Caco-2 (cell line): ENCODE measurements at places on chromosomes 6 and 20.

GRCh38 chr6:40928307-40928706 lies 110.7 kb downstream of the UNC5CL start:
- DNase-seq, result no peak

GRCh38 chr6:2817903-2818443 lies 23.7 kb downstream of the SERPINB1 start:
- DNase-seq, result no peak

- DNase-seq, result no peak
Observed at GRCh38 chr6:125377621-125378020, 75.9 kb upstream of the HDDC2 start.

GRCh38 chr20:13723011-13723410 lies 61.7 kb downstream of the ESF1 start:
- no peak for DNase-seq

DNA sequence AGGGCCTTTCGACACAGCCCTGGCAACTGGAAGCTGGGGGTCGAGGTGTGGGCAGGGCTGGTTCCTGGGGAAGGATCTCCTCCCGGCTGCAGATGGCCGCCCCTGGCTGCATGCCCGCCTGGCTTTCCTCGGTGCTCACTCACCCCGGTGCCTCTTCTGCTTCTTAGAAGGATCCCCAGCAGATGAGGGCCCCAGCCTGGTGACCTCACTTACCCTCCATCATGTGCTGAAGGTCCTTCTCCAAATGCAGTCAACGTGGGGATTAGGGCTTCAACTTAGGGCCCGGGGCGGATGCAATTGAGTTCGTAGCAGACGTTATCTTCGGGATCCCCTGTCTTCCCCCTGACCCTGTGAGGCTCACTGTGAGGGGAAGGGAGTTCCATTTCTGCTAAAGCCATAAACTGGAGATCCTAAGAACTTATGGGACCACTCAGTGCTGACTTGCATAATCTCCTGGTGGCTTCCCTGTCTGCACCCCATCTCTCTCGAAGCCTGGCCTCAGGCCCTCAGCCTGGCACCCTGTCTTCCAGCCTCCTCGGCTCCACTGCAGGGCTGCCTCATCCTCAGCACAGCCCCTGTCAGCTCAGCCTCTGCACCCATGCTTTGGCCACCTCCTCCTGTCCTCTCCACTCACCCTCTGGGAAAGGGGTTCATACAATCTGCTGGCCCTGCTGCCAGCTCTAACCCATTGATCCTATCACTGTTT lies 92.6 kb downstream of the THBS2 start:
- no peak for DNase-seq

GRCh38 chr6:107639511-107639910 lies 149.6 kb downstream of the SOBP start:
- DNase-seq, result no peak

DNA sequence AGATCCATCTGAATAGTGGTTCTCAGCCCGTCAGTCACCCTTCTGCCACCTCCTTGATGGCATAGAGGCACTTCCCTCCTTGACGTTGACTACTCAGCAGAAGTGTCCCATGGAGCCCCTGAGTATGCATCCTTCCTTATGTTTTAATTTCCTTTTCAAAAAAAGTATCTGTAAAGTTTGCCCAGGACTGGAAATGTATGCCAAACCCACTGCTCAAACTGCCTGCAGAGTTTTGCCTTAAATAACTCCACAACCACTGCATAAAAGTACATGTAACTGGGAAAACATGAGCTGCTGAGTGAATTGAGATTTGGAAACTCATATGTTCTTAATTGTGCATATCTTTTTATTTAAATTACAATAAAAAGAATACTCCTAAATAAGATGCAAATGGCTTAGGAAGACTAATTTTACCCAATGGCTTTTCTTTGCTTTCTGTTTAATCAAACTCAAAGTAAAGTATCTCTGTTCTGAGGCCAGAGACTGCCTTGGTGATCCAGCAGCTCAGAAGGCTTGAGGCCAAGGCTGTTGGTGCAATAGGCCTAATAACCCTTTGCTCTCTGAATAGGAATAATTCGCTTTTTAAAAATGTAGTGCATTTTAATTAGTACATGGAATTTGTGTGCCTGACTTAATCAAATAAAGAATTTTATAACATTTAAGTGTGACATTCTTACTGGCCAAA lies 90.4 kb downstream of the FNDC1 start:
- DNase-seq, result no peak

- DNase-seq, result peak; percentile 76
Observed at GRCh38 chr6:3053231-3053508, 15.1 kb upstream of the RIPK1 start.

DNA sequence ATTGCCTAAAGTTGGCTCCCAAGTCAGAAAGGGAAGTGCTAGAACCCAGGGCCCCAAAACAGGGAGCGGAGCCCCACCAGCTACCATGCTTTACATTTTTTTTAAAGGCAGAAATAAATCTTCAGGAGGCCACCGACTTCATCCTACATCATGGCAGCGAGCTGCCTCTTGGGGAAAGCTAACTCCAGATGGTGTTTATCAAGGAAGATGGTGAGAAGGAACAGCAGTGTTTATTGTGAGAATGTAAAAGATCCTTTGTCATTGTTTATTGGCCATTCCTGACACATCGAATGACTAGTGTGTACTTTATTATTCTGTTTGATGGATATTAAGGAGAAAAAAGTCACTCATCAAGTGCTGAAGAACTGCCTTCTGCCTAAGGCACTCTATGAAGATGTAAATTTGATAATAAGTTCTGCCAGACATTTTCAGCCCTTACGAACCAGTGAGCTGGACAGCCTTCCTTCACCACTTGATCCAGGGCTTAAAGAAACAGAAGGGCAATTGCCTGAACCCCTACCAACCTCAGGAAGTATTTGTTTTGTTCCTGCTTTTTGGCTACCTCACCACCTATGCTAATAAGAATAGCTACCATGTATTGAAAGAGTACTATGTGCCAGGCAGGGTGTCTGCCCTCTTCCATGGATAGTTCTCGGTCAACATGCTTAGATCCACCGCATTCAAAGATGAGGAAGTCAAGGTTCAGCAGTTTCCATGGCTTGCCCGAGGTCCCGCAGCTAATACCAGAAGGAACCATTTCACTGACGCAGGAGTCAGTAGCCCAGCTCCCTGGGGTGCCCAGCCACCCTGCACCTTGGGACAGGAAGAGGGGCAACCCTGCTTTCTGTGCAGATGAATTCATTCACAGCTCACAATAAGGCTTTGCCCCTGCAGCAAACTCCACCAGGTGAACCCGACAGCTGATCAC lies 194.7 kb upstream of the RREB1 start:
- no peak for DNase-seq
